IgD-negative memory B cell (primary cell): ENCODE measurements at places on chromosomes 2 and 18. TPM values are rescaled to one million over a fixed set of nuclear protein-coding genes. Genes with fewer than 3 reads are reported as not detected.

The DLX1 gene
- polyA plus RNA-seq, result not detected

The PSD4 gene
- 36.4 TPM for polyA plus RNA-seq

The FNDC4 gene
- not detected for polyA plus RNA-seq

The CYBRD1 gene
- polyA plus RNA-seq, result 0.18 TPM

The PLGLB2 gene
- not detected for polyA plus RNA-seq

The SNORC gene
- polyA plus RNA-seq, result not detected

The USP40 gene
- polyA plus RNA-seq, result 4.1 TPM

The SCN1A gene
- polyA plus RNA-seq, result not detected

The TMEM247 gene
- polyA plus RNA-seq, result not detected

The UGT1A3 gene
- not detected for polyA plus RNA-seq

The AOX1 gene
- not detected for polyA plus RNA-seq

The GNLY gene
- 64.8 TPM for polyA plus RNA-seq

The NCK2 gene
- 19.6 TPM for polyA plus RNA-seq

The EEF1B2 gene
- polyA plus RNA-seq, result 1,100 TPM

The RTKN gene
- polyA plus RNA-seq, result 0.88 TPM

The NPHP1 gene
- polyA plus RNA-seq, result 2.1 TPM

The SKOR2 gene
- polyA plus RNA-seq, result not detected

The HOXD10 gene
- polyA plus RNA-seq, result not detected

The LRP1B gene
- not detected for polyA plus RNA-seq

The SRD5A2 gene
- not detected for polyA plus RNA-seq

The UCN gene
- 1.6 TPM for polyA plus RNA-seq

The SLC14A1 gene
- 3.5 TPM for polyA plus RNA-seq

The APLF gene
- 2.3 TPM for polyA plus RNA-seq

The SPATA3 gene
- polyA plus RNA-seq, result not detected

The INPP5D gene
- polyA plus RNA-seq, result 220 TPM

The RGPD4 gene
- not detected for polyA plus RNA-seq

The GRHL1 gene
- 0.16 TPM for polyA plus RNA-seq

The FBXO11 gene
- polyA plus RNA-seq, result 10.2 TPM

The MYCN gene
- not detected for polyA plus RNA-seq

The C18orf54 gene
- 0.99 TPM for polyA plus RNA-seq

The UPP2 gene
- not detected for polyA plus RNA-seq

The KIAA2012 gene
- not detected for polyA plus RNA-seq

The GALR1 gene
- not detected for polyA plus RNA-seq

The OXER1 gene
- polyA plus RNA-seq, result 0.63 TPM

The PSMG2 gene
- polyA plus RNA-seq, result 95.7 TPM

The SLC9A2 gene
- not detected for polyA plus RNA-seq

The OSR1 gene
- polyA plus RNA-seq, result not detected

The CCDC148 gene
- not detected for polyA plus RNA-seq

The LIMS4 gene
- polyA plus RNA-seq, result 1.4 TPM

The TMEM169 gene
- 0.53 TPM for polyA plus RNA-seq

The SULT1C2 gene
- polyA plus RNA-seq, result not detected

The ANO7 gene
- polyA plus RNA-seq, result not detected

The GRB14 gene
- polyA plus RNA-seq, result not detected

The MRPL33 gene
- polyA plus RNA-seq, result 176 TPM

The TFCP2L1 gene
- 0.25 TPM for polyA plus RNA-seq

The CENPA gene
- not detected for polyA plus RNA-seq

The SLC4A5 gene
- polyA plus RNA-seq, result 1.2 TPM

The RDH14 gene
- 36.6 TPM for polyA plus RNA-seq

The EDAR gene
- 0.26 TPM for polyA plus RNA-seq

The MYL12A gene
- polyA plus RNA-seq, result 1,599 TPM

The ANKRD23 gene
- polyA plus RNA-seq, result 1.3 TPM

The ANKRD30B gene
- not detected for polyA plus RNA-seq

The AAMP gene
- 82.0 TPM for polyA plus RNA-seq

The BCL11A gene
- polyA plus RNA-seq, result 189 TPM

The PAIP2B gene
- 3.1 TPM for polyA plus RNA-seq
